ENCODE measurements at places on chromosomes 11 and 22. TPM values are rescaled to one million over a fixed set of nuclear protein-coding genes. Genes with fewer than 3 reads are reported as not detected.

The RSF1 gene
- 71.7 TPM for polyA plus RNA-seq

DNA sequence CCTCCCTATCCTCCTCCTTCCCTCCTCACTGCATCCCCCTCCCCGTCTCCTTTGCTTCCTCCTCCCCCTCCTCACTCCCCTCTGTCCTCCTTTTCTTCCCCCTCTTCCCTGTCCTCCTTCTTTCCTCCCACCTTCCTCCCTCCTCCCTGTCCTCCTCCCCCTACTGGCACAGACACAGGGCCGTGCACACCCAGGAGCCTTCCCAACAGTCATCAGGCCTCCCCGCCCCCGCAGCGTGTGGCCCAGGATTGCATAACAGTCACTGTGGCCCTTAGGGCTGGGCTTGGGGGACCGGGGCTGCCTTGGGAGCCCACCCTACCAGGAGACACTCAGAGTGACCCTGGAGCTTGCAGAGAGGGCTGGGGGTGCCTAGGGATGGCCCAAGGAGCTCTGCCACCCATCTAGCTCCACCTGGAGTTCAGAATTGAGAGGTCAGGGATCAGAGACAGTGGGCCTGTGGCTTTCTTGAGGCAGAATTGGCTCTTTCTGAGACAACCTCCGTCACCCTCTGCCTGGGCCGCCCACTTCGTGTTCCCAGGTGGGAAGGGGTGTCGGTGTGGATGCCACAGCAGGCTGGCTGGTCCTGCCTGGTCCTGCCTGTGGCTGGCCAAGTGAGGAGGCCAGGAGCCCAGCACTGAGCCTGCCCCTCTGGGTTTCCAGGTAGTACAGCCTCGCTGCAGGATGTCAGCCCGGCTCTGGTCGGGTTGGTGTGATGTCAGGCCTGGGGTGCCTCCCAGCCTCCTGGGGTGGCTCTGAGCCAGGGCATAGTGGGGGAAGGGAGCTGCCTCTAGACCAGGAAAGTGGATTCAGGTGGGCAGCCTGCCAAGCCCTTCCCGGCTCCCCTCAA is 1.6 kb downstream of the SPI1 start:
- no peak for DNase-seq

- no peak for DNase-seq
Observed at GRCh38 chr11:114124601-114125144, 65.2 kb downstream of the ZBTB16 start.

- DNase-seq, result no peak
Observed at GRCh38 chr11:114562166-114562916, 2.7 kb upstream of the NXPE1 start.

DNA sequence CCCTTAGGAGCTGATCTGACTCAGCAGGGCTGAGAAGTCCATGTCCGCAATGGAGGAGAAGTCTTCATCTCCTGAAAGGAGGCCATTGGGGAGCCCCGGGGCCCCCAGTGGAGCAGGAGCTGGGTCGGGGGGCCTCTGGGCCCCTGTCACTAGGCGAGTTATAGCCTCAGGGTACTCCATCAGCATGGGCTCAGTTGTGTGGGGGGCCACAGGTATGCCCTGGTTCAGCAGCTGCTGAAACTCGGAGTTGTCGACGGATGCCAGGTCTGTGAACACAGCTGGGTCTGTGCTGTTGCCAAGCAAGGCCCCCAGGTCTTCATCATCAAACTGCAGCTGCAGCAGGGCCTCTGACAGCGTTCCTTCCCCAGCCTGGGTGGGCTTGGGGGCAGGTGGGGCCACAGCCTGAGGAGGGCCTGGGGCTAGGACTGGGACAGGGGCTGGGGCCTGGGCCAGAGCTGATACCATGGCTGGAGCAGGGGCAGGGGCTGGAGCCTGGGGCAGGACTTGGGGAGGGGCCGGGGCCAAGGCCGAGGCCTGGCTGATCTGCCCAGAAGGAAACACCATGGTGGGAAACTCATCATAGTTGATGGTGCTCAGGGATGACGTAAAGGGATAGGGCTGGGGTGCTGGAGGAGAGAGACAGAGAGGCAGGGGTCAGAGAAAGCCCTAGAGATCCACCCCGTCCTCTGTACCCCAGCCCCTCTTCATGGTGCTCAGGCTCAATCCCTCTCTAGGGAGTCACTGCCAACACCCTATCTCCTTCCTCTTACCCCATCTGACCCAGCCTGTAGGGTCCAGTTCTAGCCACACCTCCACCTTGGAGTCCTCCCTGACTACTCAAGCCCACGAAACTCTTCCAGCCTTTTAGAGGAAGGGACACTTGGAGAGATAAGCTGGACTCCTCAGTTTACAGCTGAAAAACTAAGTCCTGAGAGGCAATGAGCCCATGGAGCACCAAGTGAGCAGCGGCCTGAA is 8.1 kb downstream of the RELA start:
- DNase-seq, result no peak

DNA sequence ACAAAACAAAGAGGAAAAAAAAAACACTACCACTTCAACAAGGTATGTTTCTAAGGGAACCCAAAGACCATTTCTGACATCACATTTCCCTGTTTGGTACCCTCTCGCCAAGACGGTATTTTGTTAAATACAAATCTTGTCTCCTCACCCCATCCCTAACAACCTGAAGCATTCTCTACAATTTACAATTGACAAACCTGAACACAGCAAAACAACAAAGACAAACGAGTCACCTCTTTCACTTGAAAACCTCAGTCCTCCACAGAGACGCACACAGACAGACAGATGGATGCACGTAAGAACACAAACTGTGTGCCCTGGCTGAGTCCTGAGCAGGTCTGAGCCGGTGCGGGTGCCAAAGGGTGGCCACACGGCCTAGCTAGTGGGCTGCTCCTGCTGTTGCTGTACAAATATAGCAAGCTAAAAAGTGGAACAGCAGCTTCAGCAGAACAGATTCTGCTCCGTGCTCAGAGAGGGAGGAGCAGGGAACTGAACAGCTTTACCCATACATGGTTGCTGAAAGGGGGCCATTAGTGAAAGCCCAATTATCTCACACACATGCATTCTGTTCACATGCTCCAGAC is 28.5 kb downstream of the CELF1 start:
- no peak for DNase-seq
